ENCODE measurements at places on chromosomes 7 and 10.

- peak; percentile 21 for DNase-seq
These were observed 92.4 kb downstream of the ARID5B start for GRCh38 chr10:61993711-61994401.

- no peak for DNase-seq
These were observed 50.4 kb downstream of the GLCCI1 start for GRCh38 chr7:8018961-8019360.

- DNase-seq: peak; percentile 21
These were observed 119.3 kb downstream of the CUX1 start for GRCh38 chr7:101936611-101937231.

DNA sequence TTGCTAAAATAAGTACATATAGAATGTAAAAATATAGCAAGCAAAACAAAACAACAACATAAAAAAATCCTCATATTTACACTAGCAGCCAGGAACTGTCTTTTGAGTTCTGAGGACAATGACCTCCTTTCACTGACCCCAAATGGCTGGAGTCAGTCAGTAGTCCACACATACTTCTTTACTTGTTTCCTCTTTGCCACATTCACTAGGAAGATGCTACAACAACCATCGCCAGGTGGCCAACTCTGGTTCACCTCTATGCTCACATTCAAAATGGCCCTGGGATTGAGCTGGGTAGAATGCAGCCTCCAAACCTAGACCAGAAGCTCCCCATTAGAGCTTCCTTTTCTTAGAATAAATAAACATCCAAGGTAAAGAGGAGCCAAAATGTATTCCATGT lies 356.2 kb downstream of the PLXNA4 start:
- DNase-seq: no peak

- no peak for DNase-seq
These were observed 592.4 kb upstream of the IGFBP3 start for GRCh38 chr7:46513447-46513848.

DNA sequence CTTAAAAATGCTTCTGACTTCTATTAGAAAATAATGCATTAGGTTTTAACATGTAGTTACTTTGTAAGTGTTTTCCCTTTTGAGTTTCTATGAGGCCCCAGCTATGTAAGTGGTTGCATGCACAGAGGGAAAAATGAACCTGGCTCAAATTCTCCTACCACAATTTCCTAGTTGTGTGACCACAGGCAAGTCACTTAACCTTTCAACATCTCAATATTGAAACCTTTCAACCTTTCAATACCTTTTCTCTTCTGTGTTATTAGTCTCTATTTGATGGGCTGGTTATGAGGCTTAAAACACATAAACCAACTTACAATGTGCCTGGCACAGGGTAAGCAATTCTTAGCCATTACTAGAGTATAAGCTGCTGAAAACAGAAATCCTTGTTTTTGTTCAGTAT lies 203.0 kb downstream of the KCND2 start:
- no peak for DNase-seq

DNA sequence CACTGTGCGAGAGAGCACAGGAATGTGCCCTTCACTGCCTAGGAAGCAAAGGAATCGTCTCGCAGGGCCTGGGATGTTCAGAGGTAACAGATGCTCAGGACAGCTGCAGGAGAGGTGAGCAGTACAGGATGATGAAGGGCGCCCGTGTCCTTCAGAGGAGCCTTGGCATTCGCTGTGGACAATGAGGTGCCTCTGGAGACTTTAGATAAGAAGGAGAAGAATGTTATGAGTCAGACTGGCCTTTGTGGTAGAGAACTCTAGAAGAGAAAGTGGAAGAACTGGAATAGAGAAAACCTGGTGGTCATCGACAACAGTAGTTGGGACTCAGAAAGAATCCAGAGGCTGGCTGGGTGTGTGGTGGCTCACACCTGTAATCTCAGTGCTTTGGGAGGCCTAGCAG lies 64.4 kb upstream of the LEP start:
- no peak for DNase-seq

GRCh38 chr7:54869523-54869922 lies 110.5 kb upstream of the SEC61G start:
- DNase-seq: no peak

DNA sequence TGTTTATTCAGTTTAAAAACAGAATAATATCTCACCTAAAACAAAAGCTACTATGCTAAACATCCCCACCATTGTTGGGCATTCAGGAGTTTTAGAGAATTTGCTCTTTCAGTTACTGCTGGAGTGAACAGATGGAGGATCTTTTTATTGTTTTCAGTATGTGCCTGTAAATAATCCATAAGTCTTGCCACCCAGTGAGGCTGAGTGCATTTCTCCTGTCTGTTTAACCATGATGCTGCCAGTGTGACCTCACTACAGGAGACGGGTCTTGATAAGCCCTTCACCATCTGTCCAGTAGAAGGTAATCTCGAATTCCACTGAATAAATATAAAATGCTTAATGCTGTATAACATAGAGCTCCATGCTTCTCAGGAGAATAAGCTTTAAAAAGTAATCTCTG lies 430.9 kb downstream of the POM121L12 start:
- no peak for DNase-seq

- no peak for DNase-seq
These were observed 18.3 kb downstream of the ATP6V1F start for GRCh38 chr7:128880791-128881457.

- DNase-seq: no peak
These were observed 265.9 kb upstream of the MKLN1 start for GRCh38 chr7:131061818-131062217.

DNA sequence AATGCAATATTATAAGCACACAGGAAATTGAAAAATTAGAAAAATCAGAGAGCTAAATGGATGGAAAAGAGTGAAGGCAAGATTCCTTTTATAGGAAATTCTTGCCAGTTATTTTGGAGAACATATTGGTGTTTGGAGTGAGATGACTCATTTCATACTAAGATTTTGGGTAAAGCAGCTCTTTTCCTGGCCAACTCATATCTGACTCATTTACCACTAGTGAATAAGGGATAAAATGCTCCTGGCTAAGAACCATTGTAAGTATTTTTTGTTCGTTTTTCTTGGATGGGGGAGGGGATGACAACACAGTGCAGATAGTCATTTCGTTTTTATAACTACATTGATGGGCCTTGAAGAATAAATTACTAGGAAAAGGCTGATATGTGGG lies 139.3 kb downstream of the TWIST1 start:
- DNase-seq: peak; percentile 97

DNA sequence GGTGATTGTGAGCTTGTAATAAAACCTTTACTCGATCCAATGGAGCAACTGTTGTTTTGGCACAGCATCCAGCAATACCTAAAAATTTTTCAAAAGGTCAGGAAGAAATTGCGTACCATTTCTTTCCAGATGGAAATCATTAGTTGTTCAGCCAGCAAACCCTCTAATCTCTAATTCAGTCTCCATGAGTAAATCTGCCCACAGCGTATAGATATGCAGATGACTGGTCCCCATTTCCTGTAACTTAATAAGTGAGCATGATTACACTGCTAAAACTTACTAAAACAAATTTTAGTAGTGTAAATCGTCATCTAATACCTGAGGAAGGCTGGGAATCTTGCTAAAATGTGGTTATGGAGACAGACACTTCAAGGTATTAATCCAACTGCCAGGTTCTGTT lies 10.6 kb downstream of the SLC25A16 start:
- peak; percentile 83 for DNase-seq

- DNase-seq: no peak
These were observed 425.0 kb downstream of the HTR7 start for GRCh38 chr10:90432866-90433265.

DNA sequence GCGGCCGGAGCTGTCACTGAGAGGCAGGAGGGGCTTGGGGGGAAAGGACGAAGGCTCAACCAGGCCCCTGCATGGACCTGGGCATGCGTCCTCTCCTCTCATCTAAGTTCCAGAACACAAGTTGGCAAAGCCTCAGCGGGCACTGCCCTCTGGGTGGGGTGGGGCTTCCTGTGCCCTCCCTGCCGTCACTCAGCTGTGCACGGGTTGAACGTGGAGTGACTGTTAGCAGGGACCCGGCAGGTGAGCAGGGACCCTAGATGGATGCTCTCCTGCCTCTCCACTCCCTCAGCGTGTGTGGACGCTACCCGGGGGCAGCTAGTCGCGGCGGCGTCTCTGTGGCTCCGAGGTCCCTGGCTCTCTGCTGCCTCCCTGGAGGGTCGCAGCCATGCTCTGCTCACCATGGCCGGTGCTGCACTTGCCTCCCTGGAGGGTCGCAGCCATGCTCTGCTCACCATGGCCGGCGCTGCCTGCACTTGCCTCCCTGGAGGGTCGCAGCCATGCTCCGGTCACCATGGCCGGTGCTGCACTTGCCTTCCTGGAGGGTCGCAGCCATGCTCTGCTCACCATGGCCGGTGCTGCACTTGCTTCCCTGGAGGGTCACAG lies 36.4 kb upstream of the TTYH3 start:
- no peak for DNase-seq

DNA sequence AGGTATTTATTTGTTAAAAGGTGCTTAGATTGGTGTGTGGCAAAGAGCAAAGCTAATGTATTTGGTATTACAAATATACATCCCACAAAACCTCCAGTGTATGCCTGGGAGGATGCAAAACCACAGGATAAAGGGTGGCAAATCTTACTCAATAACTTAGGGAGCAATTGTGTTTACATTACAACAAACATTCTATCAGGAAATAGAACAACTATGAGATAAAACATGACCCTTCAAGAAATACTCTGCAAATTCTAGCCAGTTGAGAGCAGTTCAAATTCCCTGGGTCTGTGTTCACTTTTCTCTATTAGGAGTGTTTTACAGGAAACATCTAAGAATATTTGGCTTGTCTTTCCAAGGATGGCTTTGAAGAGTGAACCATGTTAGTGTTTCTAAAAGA lies 64.9 kb downstream of the CUL1 start:
- DNase-seq: no peak

GRCh38 chr10:62019013-62019684 lies 117.7 kb downstream of the ARID5B start:
- DNase-seq: peak; percentile 57

GRCh38 chr10:116265686-116266085 lies 7.3 kb downstream of the GFRA1 start:
- DNase-seq: no peak

GRCh38 chr10:17989908-17990767 lies 38.4 kb downstream of the SLC39A12 start:
- DNase-seq: peak; percentile 88

GRCh38 chr7:43824963-43825362 lies 44.4 kb downstream of the MRPS24 start:
- no peak for DNase-seq

GRCh38 chr7:100791881-100792666 lies 35.2 kb downstream of the EPHB4 start:
- DNase-seq: no peak

DNA sequence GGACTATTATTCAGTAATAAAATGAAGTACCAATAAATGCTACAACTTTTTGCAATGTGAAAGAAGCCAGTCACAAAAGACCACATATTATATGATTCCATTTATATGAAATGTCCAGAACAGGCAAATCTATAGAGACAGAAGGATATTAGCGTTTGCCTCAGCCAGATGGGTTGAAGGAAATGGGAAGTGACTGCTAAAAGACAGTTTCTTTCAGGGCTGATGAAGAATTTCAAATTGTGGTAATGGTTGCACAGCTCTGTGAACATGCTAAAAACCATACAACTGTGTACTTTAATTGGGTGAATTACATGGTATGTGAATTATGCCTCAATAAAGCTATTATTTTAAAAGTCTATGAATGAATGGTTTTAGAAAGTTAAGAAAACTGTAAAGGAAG lies 23.9 kb upstream of the REEP3 start:
- no peak for DNase-seq

GRCh38 chr7:85320699-85321476 lies 134.0 kb upstream of the SEMA3D start:
- no peak for DNase-seq

DNA sequence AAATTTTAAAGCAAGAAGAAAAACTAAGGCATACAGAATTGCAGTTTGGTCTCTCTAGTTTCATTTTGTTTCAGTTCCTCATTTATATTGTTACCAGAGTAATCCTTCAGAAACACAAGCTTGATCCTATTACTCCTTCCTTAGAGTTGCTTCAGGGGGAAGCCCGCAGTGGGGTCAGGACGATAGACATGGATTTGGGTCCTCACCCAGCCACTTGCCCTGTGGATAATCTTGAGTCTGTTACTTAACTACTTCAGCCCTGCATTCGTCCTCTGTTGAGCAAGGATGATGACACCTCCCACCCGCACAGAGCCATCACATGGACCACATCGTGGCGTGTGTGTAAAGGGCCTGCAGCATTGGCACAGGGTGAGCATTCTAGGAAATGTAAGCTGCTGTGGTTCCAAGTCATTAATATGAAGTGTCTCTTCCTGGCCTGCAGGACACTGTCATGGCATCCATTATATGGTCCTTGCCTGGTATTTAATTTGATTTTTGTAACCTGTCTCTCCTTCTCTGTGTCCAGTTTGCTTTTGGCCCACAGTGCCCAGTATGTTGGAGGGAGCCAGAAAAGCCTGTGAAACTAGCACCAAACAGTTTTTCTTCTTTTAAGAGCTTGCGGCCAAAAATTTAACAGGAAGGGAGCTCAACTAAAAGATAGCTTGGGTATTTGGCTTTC lies 111.2 kb downstream of the EEPD1 start:
- no peak for DNase-seq

- DNase-seq: no peak
These were observed 193.1 kb downstream of the EBF3 start for GRCh38 chr10:129771024-129771423.

DNA sequence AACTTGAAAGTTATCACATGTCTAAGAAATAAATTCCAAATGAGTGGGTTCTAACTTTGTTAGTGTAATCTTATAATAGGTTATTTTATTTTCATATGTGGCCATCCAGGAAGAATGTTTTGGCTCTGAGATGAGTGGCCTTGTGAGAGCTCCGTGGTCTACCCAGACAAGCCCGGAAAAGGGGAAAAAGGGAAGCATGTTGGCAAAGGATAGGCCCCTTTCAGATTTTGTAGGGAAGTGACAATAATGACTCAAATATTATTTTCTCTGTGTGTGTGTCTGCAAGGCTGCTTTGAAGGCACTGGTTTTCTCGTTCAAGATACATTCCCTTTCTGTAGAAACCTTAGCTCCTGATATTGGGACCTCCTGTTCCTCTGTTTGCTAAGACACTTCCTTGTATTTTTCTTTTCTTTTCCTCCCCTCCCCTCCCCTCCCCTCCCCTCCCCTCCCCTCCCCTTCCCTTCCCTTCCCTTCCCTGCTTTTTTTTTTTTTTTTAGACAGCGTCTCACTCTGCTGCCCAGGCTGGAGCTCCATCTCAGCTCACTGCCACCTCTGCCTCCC lies 240.8 kb downstream of the LRMDA start:
- DNase-seq: no peak

- no peak for DNase-seq
These were observed 412.2 kb upstream of the ZMIZ1 start for GRCh38 chr10:78656417-78657162.

DNA sequence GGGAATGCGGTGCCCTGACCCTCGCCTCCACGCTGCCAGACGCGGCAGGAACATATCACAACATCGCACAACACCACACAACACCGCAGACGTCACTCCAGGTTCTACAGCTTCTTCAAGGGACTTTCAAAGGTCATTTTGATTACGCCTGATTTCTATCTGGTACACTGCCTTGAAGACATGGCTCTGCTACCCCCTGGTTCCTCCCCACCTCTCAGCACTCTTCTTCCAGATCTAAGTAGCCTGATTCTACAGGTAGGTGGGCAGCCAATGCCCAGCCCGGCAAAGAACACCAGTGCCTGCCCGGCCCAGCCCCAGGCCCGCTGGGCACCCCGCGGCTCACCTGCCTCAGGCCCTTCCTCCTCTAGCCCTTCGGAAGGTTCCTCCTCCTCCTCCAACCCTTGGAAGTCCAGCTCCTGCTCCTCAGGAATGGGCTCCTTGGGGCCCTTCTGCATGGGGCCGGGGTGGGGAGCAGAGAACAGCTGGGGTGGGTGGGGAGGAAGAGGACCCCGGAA lies 8.4 kb downstream of the GIGYF1 start:
- DNase-seq: no peak

GRCh38 chr10:126910798-126911197 lies 5.6 kb downstream of the DOCK1 start:
- DNase-seq: peak; percentile 27

All from fibroblast of upper back skin (primary cell).